T-helper 2 cell treated with Interferon-gamma antibody and Interleukin-4, amounts not matched to agents 5 μg/mL and 100 μg/mL, for 36 hours (primary cell): ENCODE measurements at places on chromosomes 2 and 18.

DNA sequence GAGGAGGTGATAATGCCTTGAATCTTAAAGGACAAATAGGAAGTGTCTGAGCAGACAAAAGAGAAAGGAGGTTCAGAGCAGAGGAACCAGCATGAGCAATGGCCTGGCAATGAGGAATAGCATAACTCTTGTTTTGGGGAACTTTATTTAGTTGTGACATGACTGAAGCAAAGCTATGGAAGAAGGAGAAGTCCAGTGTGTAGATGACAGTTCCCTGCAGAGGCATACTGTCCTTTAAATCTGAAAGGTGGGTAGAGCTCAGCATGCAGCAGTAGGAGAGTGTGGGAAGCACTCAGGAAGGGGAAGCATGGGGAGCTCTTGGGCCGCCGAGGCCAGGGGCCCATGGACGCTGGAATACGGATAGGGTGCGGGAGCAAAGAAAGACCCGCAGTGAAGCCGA lies 173.8 kb downstream of the SEPTIN10 start:
- no peak overlapping the region for H3K4me3 ChIP-seq
- no peak overlapping the region for H3K27ac ChIP-seq
- H3K4me1 ChIP-seq = no peaks in the 10 kb centered on the region
- peaks cover 7% of the 10 kb centered on the region for H3K27me3 ChIP-seq
- no peak for DNase-seq

DNA sequence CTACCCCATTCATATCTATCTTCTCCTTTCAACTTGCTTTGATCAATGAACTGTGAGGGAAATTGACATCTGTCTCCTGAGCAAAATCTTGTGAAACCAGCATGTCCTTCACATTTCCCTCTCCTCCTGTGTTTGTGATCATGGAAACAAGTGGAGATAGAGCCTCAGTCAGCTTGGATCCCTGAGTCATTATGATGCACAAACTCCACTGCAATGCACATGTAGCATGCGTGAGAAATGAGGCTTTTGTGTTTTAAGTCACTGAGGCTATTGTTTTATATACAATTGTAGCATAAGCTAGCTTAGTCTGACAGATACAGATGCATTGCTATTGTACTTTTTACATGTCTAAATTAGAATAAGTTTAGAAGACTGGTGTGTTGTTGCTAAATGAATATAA lies 85.2 kb upstream of the HNMT start:
- no peaks in the 10 kb centered on the region for H3K4me1 ChIP-seq
- H3K36me3 ChIP-seq = no peaks in the 10 kb centered on the region
- DNase-seq = no peak
- no peaks in the 10 kb centered on the region for H3K27me3 ChIP-seq
- no peak overlapping the region for H3K27ac ChIP-seq
- H3K4me3 ChIP-seq = no peak overlapping the region

GRCh38 chr2:196743165-196743564 lies 56.3 kb downstream of the GTF3C3 start:
- no peak overlapping the region for H3K4me3 ChIP-seq
- H3K27me3 ChIP-seq = no peaks in the 10 kb centered on the region
- DNase-seq = no peak
- H3K4me1 ChIP-seq = peaks cover 3% of the 10 kb centered on the region
- H3K36me3 ChIP-seq = peaks cover 11% of the 10 kb centered on the region
- H3K27ac ChIP-seq = no peak overlapping the region

DNA sequence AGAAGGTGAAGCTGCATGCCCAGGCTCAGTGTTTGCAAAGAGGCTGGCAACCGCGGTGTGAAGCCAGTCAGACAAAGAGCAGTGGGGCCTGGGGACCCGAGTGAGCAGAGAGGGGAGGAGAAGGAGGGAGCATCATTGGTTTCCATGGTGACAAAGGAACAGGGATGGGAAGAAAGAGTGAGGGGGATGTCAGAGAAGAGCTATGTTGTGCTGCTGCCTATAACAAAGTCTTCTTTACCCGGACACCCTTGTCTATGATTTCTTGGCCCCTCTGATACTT lies 14.5 kb downstream of the TMEM247 start:
- H3K36me3 ChIP-seq = no peaks in the 10 kb centered on the region
- peaks cover 13% of the 10 kb centered on the region for H3K4me1 ChIP-seq
- H3K4me3 ChIP-seq = no peak overlapping the region
- peaks cover 16% of the 10 kb centered on the region for H3K27me3 ChIP-seq

DNA sequence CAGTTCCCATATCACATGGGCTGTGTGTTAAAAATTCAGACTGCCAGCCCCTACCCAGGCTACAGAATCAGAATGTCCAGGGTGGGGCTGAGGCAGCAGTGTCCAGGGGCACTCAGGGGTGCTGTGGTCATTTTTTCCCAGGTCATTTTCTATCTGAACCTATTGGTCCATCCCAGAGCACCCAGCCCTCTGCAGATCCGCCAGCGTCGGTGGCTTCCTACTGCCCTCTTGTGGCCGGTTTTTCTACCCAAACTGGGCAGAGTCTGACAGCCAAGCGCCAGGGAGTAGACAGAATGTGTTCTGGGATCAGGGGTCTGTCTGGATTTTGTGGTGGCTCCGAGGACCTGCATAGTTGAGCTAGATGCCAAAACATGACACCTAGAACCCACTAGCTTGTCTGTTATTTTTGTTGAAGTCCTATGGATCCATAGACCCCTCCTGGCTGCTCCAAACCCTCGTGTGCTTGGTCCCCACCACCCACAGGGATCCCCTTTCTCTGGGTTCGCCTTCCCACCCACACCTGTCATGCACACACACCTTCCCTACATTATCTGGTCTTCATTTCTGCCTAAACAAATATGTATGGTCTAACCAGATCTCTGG lies 34.1 kb upstream of the RMDN2 start:
- no peaks in the 10 kb centered on the region for H3K36me3 ChIP-seq
- peaks cover 26% of the 10 kb centered on the region for H3K27me3 ChIP-seq
- no peak overlapping the region for H3K27ac ChIP-seq
- no peak overlapping the region for H3K4me3 ChIP-seq
- H3K4me1 ChIP-seq = peaks cover 20% of the 10 kb centered on the region

GRCh38 chr18:55110436-55110835 lies 151.2 kb upstream of the CCDC68 start:
- no peak for DNase-seq
- peaks cover 1% of the 10 kb centered on the region for H3K4me1 ChIP-seq
- H3K36me3 ChIP-seq = no peaks in the 10 kb centered on the region
- no peak overlapping the region for H3K4me3 ChIP-seq
- H3K27ac ChIP-seq = no peak overlapping the region
- no peaks in the 10 kb centered on the region for H3K27me3 ChIP-seq

DNA sequence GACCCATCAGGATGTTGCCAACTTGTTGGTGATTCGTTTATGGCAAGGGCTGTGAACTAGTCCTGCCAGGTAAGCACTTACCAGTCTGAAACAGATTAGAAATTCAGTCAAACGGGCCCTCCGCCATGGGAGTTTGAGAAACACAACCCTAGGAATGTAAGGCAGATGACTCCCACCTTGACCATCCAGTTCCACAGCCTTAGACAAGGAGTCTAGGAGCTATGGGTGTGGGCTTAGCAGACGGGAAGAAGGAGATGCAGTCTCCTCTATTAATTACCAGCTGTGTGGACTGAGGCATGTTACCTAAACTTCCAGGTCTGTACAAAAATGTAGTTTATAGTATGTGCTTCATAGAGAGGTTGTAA lies 319.4 kb upstream of the NCKAP5 start:
- no peaks in the 10 kb centered on the region for H3K36me3 ChIP-seq
- H3K4me1 ChIP-seq = no peaks in the 10 kb centered on the region
- no peak for DNase-seq
- peaks cover 7% of the 10 kb centered on the region for H3K27me3 ChIP-seq
- H3K4me3 ChIP-seq = no peak overlapping the region
- no peak overlapping the region for H3K27ac ChIP-seq

DNA sequence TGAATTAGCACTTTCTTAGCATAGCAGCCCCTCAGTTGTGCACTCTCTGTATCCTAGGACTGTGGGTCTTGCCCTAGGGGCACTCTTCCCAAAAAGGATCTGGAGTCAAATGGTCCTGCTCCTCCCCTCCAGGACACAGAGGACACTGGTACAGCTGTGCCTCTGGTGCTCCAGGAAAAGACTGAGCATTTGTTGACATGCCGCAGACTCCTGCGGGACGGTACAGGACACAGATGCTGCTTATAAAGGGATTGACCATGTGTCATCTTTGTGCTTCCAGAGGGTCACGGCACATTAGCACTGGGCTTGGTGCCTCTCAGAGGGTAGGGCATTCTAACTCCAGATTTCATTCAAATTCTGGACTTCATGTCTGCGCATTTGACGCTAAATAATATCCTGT lies 110.5 kb downstream of the KLF7 start:
- H3K4me3 ChIP-seq = no peak overlapping the region
- no peaks in the 10 kb centered on the region for H3K36me3 ChIP-seq
- peaks cover 23% of the 10 kb centered on the region for H3K27me3 ChIP-seq
- no peak for DNase-seq
- no peak overlapping the region for H3K27ac ChIP-seq
- H3K4me1 ChIP-seq = no peaks in the 10 kb centered on the region

DNA sequence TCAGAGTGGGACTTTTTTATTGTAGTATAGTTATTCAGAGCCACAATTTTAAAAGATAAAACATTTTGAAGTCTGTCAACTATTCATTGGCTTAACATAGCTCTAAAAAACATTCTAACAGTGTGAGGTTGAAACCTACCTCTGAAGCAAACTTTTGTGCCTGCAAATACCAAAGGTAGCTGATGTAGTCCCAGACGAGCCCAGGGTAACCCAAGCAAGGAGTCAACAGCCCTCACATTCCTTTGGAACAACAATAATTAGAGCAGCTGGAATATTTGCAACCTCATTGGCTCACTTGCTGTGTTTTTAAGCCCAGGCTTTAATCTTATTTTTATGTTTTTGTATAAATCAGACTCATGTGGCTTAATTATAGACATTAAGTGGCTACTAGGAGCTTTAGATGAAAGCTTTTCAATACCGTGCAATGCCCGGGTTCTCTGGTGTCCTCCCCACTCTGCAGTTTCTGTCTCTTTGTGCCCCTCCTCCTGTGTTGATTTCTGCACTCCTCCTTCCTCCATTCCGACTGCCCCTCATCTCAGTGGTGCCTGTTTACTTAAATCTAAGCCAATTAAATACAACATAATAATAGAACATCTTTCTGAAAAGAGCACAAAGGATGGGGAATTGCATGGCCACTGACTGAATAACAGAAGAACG lies 157.9 kb upstream of the UNC80 start:
- H3K4me3 ChIP-seq = no peak overlapping the region
- H3K27me3 ChIP-seq = no peaks in the 10 kb centered on the region
- no peak overlapping the region for H3K27ac ChIP-seq
- DNase-seq = no peak
- H3K4me1 ChIP-seq = no peaks in the 10 kb centered on the region

DNA sequence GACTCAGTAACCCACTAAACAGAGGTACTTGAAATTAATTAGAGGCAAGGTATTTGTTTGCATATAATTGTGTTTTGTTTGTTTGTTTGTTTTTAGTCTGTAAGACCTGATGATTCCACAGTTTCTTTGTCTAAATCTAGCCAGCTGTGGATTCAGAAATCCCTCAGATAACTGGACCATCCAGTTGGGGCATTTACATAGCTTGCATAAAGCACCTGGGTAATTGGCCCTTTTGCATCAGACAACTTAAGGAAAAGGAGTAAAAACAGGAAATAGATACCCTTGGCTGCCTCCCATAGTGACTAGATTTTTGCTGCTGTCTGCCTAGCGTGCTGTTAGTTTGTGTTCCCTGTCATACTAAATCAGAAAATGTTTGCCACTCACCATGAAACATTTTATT lies 46.6 kb upstream of the XIRP2 start:
- no peak overlapping the region for H3K27ac ChIP-seq
- no peaks in the 10 kb centered on the region for H3K27me3 ChIP-seq
- H3K4me1 ChIP-seq = no peaks in the 10 kb centered on the region
- H3K36me3 ChIP-seq = no peaks in the 10 kb centered on the region
- DNase-seq = no peak

- no peak overlapping the region for H3K4me3 ChIP-seq
- H3K4me1 ChIP-seq = no peaks in the 10 kb centered on the region
These were observed 378.4 kb upstream of the HNRNPA3 start for GRCh38 chr2:176834226-176834625.

DNA sequence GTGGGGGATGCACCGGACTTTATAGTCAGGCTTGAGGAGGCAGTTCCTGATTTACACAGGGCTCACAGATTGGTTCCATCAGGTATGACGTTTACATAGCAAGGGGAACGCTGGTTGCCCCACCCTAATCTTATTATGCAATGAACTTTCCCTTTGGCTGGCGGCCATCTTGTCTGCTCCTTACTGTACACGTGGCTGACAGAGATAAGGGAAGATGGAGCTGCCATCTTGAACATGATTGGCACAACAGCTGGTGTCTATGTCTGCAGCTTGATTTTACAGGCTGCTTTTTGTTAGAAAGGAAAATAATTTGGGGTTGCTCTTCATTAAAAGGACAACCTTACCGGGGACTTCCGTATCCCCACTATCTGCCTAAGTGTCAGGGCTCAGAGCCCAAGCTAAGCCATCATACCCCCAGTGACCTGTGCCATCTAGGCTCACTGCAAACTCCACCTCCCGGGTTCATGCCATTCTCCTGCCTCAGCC lies 33.5 kb upstream of the ATG16L1 start:
- H3K36me3 ChIP-seq = no peaks in the 10 kb centered on the region
- no peak overlapping the region for H3K4me3 ChIP-seq
- no peak overlapping the region for H3K27ac ChIP-seq
- peaks cover 5% of the 10 kb centered on the region for H3K4me1 ChIP-seq
- DNase-seq = no peak
- peaks cover 4% of the 10 kb centered on the region for H3K27me3 ChIP-seq

- no peaks in the 10 kb centered on the region for H3K27me3 ChIP-seq
- no peaks in the 10 kb centered on the region for H3K4me1 ChIP-seq
- no peak overlapping the region for H3K27ac ChIP-seq
- H3K36me3 ChIP-seq = no peaks in the 10 kb centered on the region
- no peak overlapping the region for H3K4me3 ChIP-seq
These were observed 332.0 kb upstream of the RAB12 start for GRCh38 chr18:8277270-8277669.

GRCh38 chr18:59560556-59560955 lies 136.7 kb downstream of the CCBE1 start:
- no peaks in the 10 kb centered on the region for H3K4me1 ChIP-seq
- no peak overlapping the region for H3K27ac ChIP-seq
- DNase-seq = no peak
- no peak overlapping the region for H3K4me3 ChIP-seq
- no peaks in the 10 kb centered on the region for H3K36me3 ChIP-seq

DNA sequence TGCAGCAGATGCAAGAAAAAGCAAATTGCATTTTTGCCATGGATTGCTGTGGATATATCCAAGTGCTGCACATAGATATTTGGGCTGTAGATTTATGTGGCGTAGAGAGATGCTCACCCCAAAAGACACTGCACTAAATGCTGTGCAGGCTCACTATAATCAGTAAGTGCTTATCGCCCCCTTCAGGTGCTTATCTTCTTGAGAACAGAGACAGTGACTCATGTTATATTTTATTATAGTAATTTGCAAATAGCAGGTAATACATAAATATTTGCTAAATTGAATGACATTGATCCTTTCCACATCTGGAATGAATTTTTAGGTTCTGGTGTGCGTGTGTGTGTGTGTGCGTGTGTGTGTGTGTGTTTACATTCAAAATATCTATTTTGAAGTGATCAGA lies 36.8 kb upstream of the PLEKHM3 start:
- peaks cover 7% of the 10 kb centered on the region for H3K27me3 ChIP-seq
- no peak overlapping the region for H3K4me3 ChIP-seq
- H3K4me1 ChIP-seq = no peaks in the 10 kb centered on the region
- no peak overlapping the region for H3K27ac ChIP-seq
